ENCODE measurements at places on chromosomes 5 and 9. TPM values are rescaled to one million over a fixed set of nuclear protein-coding genes. Genes with fewer than 3 reads are reported as not detected.

Gene CATSPER3
- 0.61 TPM for total RNA-seq

Gene SHISAL2B
- total RNA-seq = not detected

Gene TYRP1
- total RNA-seq = not detected

Gene CDX1
- total RNA-seq = 0.35 TPM

Gene CCL27
- total RNA-seq = not detected

Gene TEK
- 16.3 TPM for total RNA-seq

Gene SHOC1
- not detected for total RNA-seq

Gene MELK
- total RNA-seq = 0.77 TPM

Gene ENTREP1
- 3.9 TPM for total RNA-seq

Gene IFNA21
- total RNA-seq = not detected

Gene NR4A3
- total RNA-seq = 124 TPM

All from mesenteric fat pad (tissue), 1 donor.